Upper lobe of left lung (tissue), 6 donors: ENCODE measurements at places on chromosomes 12 and 14.

DNA sequence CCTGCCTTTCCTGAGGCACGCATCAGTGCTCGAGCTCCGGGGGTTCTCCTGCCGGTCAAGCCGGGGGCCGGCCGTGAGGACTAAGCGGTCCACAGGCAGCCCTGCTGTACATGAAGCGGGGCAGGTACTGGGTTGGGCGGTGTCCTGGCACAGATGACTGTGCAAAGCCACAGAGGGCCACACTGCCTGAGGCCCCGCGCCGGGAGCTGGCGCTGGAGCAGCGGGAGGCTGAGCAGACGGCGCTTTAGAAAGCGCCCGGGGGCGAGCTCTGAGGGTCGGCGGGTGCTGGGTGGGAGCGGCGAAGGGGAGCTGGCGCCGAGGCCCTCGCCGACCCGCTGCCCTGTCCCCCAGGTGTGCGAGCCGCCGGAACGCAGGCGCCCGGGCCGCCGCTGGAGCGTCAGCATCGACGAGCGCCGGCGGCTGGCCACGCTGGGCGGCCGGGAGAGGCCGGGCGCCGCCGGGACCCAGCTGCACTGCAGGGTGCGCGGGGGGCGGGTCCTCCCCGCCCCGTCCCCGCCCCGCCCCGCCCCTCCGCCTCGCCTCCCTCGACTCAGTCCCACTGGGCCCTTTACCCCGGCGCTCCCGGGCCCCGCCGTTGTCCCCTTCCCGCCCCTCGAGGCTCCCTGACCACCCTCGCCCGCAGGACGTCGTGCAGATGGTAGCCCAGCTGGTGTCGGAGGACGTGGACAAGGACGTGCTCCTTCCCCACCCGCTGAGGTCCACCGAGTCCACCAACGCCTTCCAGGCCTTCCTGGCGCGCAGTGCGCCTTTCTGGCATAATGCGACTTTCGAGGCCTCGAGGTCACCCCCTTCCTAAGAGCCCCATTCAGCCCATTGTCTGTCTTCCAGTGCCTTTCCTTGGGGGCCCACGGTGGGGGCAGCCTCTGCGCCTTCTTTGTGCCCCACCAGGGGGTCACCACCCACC lies 8.3 kb upstream of the MTA1 start:
- peak; percentile 43 for DNase-seq

- DNase-seq = no peak
Measured at GRCh38 chr12:85657251-85657650, 179.0 kb downstream of the RASSF9 start.

- DNase-seq = no peak
Measured at GRCh38 chr12:2439332-2440100, 355.3 kb upstream of the FKBP4 start.

- no peak for DNase-seq
Measured at GRCh38 chr12:46610754-46611153, 215.0 kb downstream of the SLC38A4 start.

GRCh38 chr12:120940799-120941198 lies 36.6 kb upstream of the SPPL3 start:
- DNase-seq = peak; percentile 51

GRCh38 chr12:13745111-13745860 lies 236.1 kb downstream of the GRIN2B start:
- DNase-seq = no peak

DNA sequence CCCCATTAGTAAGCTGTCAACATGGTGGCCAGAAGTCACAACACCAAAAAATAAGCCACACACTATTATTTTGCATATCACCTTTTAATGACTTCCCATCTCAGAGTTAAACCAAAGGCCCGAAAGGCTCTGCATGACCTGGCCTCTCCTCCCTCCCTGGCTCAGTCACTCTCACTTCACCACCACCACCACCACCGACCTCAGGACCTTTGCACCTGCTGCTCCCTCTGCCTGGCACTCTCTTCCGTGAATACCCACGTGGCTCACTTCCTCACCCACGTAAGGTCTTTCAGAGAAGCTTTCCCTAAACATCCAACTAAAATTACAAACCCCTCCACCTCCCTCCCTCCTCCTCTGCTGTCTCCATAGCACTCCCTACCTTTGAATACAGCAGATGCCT lies 134.3 kb downstream of the RIMBP2 start:
- DNase-seq = no peak

DNA sequence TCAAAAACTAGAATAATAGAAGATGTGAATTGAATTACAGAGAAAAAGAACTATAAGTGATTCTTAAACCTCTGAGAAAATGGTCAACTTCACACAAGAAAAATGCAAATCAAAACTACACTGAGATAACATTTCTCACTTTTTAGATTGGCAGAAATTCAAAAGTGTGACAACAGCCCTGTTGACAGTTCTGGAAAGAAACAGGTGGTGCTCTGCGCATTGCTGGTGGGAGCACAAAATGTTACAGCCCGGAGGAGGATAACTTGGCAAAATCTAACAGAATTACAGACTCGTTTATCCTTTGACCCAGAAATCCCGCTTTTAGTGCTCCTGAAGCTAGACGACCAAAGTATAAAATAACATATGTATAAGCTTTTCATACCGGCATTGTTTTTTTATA lies 222.5 kb upstream of the CNTN1 start:
- no peak for DNase-seq

DNA sequence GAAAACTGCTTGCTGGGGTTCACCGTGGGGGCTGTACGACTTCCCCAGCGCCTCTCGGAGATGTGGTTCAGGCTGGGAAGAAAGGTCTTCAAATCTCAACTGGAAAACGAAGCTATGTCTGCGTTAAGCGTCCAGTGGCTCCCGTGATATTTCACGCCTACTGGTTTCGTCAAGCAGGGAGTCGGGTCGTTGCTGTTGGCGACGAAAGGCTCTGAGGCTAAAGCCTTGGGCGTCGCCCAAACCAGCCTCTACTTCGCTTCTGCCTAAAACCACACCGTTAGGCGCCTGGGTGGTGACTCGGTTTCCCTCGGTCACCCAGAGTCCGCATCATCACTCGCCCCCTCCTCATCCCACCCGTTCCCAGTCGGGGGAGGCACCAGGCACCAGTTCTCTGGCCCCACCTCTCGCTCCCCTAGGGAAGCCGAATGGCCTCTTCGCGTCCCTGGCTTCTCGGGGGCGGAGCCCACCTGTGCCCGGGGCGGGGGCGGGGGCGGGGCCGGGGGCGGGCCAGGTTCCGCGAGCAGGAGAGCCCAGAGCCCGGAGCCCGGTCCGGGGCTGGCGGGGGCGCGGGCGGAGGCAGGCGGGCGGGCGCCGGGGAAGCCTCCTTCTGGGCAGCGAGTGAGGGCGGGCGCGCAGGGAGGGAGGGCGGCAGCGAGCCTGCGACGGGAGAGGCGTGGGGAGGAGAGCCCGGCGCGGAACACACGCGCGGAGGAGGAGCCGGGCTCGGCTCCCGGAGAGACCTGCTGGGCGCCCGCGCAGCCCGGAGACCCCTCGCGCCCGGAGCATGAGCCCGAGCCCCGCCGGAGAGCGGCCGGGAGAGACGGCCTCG lies at the start of gene B4GALNT3:
B4GALNT3 (plus strand) TSS at position 510 of the 829 bp plus-strand sequence. CDS start 438 bp downstream, outside the sequence.
- DNase-seq = peak; percentile 94

GRCh38 chr12:31118347-31119191 lies 44.9 kb downstream of the DDX11 start:
- peak; percentile 80 for DNase-seq

DNA sequence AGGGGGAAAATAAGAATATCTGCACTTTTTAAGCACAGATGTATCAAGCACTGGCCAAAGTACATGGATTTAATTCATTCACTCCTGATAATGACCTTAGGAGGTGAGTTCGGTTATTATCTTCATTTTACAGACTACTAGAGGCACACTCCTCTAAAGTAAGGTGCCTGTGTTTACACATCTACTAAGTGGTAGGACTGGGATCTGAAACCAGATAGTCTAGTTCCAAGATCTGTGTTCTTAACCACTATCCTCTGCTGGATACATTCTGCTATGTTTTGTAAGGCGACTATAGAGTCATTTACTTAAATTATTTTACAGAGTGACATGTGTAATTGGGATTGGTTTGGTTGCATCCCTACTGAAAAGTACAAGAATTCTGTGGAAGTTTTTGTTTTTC lies 175.3 kb downstream of the ESR2 start:
- no peak for DNase-seq

DNA sequence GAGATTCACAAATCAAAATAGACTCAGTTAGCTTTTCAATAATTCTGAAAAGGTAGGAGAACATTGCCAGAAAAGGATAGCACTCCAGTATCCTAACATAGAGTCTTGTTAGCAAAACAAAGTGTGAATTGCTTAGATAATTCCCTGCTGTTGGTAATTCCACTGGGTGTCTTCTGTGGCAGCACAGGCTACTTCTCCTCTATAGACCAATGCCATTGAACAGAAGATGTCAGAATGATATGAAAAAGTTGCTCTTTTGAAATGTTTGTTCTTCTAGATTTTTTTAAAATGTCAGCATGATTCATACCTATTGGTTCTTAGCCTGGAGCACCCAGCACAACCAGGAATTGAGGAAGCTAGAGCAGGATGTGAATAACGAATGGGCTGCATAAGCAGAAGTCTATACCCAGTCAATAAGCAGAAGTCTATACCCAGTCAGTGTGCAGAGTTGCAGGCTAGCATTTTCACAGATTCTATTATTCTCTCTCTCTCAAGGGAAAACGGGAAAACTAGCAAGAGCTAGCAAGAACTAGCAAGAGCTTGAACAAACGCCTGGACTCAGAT lies 112.8 kb downstream of the SYT1 start:
- DNase-seq = no peak

GRCh38 chr14:92259613-92260357 lies 63.2 kb upstream of the SLC24A4 start:
- no peak for DNase-seq

DNA sequence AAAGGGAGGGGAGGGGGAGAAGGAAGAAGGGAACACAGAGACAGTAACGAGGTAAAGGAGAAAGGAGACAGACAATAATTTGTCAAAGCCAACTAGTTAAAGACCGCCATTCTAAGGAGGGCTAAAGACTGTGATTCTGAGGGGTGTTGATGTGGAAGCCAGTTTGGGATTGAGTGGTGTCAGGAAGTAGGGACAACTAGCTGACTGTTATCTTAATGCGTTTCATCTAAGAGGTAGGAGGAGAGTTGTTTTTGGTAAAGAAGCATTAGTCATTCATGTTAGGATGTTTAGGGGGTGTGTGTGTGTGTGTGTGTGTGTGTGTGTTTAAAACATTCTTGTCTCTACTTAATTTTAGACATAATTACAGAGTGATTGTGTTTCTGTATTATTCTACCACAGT lies 95.0 kb downstream of the INSM2 start:
- no peak for DNase-seq
